ENCODE measurements at places on chromosomes 16 and 17.

DNA sequence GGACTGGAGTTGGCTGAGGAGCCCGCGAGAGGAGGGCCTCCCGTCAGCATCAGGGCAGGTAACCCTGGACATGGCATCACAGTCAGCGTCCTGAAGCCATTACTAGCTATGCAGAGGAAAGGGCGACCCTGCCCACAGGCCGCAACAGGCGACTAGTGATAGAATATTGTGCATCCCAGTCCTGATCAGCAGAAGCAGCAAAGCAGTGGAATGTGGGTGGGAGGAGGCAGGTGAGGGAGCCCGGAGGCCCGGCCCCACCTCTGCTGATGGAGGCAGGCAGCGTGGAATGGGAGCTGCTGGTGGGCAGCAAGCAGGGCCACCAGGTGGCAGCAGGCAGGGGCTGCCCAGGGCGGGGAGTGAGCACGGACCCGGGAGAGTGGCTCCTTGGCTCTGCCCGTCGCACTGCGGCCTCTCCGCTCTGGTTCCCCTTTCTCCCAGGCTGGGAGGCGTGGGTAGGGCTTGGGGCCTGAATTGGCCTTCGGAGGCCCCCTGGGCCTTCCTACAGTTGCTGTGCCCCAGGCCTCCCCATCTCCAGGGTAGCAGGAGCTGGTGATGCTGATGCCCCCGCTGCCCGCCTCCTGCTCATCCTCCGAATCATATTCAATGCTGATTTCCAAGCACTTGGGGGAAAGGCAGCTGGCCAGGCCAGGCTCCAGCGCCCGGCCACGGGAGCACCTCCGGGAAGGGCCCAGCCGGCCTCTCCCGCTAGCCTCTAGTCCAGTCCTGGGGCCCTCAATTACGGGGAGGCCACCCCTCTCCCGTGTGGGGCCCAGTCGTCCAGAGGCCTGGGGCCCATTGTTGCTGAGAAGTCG, 20.2 kb downstream of the TSPOAP1 start:
- DNase-seq, result no peak

DNA sequence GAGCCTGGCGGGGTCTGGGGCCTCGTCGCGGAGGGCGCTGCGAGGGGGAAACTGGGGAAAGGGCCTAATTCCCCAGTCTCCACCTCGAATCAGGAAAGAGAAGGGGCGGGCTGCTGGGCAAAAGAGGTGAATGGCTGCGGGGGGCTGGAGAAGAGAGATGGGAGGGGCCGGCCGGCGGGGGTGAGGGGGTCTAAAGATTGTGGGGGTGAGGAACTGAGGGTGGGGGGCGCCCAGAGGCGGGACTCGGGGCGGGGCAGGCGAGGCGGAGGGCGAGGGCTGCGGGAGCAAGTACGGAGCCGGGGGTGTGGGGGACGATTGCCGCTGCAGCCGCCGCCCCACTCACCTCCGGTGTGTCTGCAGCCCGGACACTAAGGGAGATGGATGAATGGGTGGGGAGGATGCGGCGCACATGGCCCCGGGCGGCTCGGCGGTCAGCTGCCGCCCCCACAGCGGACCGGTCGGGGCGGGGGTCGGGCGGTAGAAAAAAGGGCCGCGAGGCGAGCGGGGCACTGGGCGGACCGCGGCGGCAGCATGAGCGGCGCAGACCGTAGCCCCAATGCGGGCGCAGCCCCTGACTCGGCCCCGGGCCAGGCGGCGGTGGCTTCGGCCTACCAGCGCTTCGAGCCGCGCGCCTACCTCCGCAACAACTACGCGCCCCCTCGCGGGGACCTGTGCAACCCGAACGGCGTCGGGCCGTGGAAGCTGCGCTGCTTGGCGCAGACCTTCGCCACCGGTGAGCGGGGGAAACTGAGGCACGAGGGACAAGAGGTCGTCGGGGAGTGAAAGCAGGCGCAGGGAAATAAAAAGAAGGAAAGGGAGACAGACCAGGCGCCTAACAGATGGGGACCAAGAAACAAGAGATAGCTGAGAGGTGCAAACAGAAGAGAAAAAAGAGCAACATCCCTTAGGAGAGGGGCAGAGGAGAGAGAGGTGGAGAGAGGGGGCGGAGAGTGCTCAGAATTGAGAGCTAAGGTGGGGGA, at the start of gene PNMT:
Gene PNMT, plus strand, starts transcription at position 509 of the 980 bp plus-strand sequence. Its CDS starts 23 bp downstream, at position 532.
- peak; percentile 83 for DNase-seq

GRCh38 chr16:14569213-14569612, 60.8 kb downstream of the PARN start:
- no peak for DNase-seq

DNA sequence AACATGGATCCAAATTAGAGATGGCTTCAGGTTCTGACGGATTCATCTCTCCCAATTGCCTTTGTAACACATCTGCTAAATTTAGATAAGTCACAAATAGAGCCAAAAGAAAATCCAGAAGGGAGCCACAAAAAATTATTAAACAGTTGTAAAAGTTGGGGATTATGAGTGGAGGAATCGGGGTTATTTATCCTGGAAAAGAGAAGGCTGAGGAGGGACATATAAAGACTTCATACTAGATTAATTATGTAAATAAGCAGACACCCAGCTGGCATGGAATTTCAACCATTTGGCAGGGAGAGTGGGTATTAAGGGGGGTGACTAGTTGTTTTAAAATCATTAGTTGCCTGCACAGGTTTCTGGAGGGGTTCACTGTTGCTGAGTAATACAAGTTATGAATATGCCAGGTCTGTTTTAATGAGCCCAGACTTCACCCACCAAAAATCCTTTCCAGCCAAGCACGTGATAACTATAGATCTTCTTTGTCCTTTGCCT, 89.6 kb downstream of the CDH13 start:
- no peak for DNase-seq

GRCh38 chr17:880443-881269, 98.5 kb downstream of the MRM3 start:
- DNase-seq, result no peak

DNA sequence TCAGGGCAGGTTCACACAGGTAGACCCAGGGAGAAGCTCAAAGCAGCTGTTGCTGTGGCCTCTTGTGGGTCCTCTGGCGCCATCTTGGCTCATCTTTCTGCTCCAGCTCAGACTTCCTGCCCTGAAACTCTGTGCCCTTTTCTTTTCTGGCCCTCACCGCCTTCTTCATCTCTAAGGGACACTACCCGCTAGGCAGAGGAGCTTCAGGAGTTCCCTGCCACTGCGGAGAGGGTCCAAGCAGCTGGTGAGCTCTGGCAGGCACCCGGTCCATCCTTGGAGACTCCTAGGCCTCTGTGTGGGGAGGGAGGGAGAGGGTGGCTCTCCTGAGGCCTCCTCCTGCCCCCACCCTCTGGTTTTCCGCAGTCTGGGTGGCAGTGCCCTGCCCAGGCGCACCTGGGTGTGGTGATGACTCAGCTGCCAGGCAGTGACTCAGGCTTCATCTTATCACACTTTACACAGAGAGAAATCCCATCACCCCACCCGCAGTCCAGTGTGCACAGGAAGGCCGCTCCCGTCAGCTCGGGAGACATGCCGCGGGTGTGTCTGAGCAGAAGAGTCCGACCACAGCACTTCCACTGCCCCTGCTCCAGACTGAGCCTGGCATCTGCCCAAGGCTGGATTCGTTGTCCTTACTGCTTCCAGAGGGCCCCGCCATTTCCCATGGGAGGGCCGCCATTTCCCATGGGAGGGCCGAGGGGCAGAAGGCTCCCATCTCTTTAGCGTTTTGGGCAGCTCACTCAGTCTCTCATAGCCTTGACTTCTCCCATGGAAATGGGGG, 7.3 kb downstream of the NT5C start:
- DNase-seq, result peak; percentile 69

DNA sequence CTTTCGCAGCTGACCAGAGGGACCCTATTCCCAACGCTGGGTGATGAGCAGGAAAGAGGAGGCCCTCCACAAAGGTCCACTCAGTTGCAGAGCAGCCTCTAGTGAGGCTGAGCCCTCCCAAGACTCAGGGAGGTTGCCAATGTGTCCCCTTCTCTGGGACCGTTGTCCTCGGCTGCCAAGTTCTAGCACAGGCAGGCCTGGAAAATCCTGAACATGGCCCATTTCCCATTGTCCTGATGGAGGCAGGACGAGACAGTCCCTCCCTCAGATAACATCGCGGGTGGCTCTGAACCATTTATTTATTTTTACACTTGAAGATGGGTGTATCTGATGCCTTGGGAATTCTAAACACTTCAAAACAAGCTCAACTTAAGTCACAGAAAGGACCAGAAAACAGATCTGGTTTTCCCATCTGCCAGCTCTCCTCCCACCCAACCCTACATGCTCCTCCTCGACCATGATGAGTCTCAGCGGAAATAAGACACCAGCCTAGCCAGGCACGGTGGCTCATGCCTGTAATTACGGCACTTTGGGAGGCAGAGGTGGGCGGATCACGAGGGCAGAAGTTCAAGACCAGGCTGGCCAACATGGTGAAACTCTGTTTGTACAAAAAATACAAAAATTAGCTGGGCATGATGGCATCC, 12.8 kb downstream of the CDIP1 start:
- no peak for DNase-seq

DNA sequence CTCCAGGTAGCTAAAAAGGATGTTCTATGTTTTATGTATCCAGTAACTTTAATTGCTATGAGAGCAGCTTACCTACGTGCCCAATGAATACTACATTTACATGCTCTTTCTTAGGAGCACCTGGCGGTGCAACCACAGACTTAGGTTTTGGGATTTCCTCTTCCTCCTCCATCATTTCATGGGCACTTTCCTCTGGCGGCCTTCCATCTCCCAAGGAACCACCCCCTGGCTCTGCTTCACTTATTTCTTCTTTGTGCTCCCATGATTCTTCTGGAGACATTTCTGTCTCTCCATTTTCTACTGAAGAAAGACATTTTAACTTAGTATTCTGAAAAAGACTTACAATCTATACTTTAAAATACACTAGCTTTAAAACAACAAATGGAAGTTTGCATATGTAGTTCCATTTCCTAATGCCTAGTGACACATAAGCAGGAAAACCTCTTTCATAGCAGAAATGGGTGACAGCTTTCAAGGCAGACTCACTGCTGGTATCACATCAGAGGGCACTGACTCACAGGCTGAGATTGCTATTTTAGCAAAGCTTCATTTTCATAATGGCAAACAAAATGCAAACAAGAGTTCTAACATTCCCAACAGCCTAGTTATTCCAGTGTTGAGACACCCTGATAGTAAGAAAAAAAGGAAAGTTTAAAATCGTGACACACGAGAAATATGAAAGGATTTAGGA, 19.1 kb downstream of the GSPT1 start:
- no peak for DNase-seq

DNA sequence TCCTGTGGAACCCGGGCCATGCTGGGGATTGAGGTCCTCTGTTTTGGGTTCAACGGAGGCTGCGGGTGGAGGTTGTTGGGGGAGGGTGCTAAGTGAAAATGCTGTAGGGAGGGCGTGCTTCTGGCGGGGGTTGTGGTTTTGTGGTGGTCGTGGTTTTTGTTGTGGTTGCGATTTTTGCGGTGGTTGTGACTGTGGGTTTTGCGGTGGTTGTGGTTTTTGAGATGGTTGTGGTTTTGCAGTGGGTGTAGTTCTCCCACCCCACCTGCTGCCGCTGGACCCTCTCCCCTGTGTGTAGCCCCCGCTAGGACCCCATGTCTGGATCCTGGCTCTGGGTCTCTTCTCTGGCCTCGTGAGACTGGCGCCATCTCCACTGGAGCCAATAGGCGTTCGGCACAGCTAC, 4.9 kb upstream of the SSTR5 start:
- DNase-seq, result no peak

- DNase-seq, result no peak
Observed at GRCh38 chr17:46720408-46720807, 98.1 kb downstream of the WNT3 start.

- DNase-seq, result no peak
Observed at GRCh38 chr16:78695391-78695790, 595.9 kb downstream of the WWOX start.

- DNase-seq, result peak; percentile 78
Observed at GRCh38 chr17:30363715-30364202, 15.0 kb upstream of the CPD start.

- peak; percentile 8 for DNase-seq
Observed at GRCh38 chr16:31569360-31569717, 41.6 kb downstream of the AHSP start.

DNA sequence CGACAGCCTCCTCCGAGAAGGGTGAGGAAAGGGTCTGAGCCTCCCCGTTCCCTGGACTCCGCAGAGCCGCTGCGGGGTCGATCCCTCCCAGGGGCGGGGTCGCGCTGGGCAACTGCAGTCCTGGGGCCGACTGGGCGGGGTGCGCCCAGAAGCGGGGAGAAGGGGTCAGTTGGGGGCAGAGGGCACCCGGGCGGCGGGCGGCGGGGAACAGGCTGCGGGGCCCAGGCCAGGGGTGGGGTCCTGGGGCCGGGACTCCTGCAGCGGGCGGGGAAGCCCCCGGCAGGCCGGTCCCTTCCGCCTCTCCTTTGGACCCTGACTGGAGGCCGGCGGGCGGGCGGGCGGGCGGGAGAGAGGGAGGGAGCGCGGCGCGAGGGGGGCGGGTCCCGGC, 352 bp downstream of the GGNBP2 start:
- DNase-seq, result no peak

DNA sequence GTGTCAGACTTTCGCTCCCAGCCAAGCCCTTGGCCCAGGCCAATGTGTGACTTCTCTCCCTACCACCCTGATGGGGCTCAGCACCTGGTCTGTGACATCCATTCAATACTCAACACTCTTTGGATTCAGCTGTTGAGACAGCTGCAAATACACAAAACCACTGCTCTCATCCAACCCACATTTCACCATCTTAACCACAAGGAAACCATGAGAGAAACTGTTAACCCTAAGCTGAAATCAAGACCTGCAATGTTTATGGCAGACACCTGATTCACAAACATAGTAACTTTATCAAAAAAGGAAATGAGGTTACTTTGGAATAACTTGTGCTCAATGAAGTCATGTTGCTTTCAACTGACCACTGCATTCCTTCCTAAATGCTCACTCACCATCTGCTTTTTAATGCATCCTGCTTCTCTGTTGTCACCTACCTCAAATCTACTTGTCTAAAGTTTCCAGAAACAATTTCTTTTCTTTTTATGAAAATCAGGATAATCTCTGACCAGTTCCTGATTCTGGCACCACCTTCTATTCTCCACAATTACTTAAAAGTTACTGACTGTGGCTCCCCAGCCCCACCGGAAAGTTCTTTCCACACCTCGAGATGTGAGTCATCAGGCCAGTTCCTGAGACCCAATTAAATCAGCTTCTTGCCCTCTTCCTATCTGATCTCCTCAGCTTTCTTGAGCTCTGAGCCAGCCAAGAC, 88.2 kb downstream of the NOG start:
- DNase-seq, result no peak

GRCh38 chr17:49450735-49451134, 36.1 kb upstream of the PHB1 start:
- DNase-seq, result no peak

GRCh38 chr17:27630607-27631410, at the start of gene LGALS9:
LGALS9 (plus strand) TSS chr17:27631188; CDS start chr17:27631266, 78 bp downstream.
- no peak for DNase-seq

DNA sequence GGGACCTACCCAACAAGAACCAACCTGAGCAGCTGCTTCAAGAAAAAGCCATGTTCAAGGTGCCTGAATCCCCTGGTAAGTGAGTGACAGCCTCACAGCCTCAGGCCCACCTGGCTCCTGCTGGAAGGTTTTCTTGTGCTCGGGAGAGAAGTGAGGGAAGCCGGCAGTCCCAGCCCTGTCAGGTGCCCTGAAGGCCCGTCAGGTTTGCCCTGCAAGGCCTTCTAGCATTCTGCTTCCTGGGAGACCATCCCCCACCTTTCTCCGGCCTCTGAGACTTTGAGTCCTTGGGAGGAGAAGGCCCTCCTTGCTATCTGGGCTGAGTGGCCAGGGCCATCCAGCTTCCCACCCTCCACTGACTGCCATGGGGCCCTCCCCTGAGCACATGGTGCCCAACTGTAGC, 166.7 kb upstream of the ZNF267 start:
- DNase-seq, result no peak

All from stimulated activated CD4-positive, alpha-beta T cell treated with anti-CD3 and anti-CD28 coated beads, Interleukin-2, amount 100 ng/mL, for 24 hours (primary cell).